ENCODE measurements at places on chromosomes 12 and 14. TPM values are rescaled to one million over a fixed set of nuclear protein-coding genes. Genes with fewer than 3 reads are reported as not detected.

DCAF4 gene
- total RNA-seq = 17.5 TPM

DIP2B gene
- total RNA-seq = 28.9 TPM

HOXC12 gene
- not detected for total RNA-seq

POTEG gene
- total RNA-seq = not detected

GRCh38 chr14:71489742-71490141, 442.5 kb upstream of the RGS6 start:
- H3K27ac ChIP-seq = peak overlapping the region; percentile 89
- no peak for DNase-seq
- H3K4me3 ChIP-seq = no peak overlapping the region
- no peaks in the 10 kb centered on the region for H3K36me3 ChIP-seq
- no peaks in the 10 kb centered on the region for H3K27me3 ChIP-seq
- peaks cover 49% of the 10 kb centered on the region for H3K4me1 ChIP-seq
